ENCODE measurements at places on chromosomes 12 and 14. TPM values are rescaled to one million over a fixed set of nuclear protein-coding genes. Genes with fewer than 3 reads are reported as not detected.

- no peak for DNase-seq
- no peaks in the 10 kb centered on the region for H3K36me3 ChIP-seq
- no peak overlapping the region for H3K4me3 ChIP-seq
- peak overlapping the region; percentile 95 for H3K27ac ChIP-seq
- H3K4me1 ChIP-seq: peaks cover 79% of the 10 kb centered on the region
- no peaks in the 10 kb centered on the region for H3K27me3 ChIP-seq
Measured at GRCh38 chr12:124368421-124369032, 73.6 kb downstream of the RFLNA start.

GRCh38 chr12:69619050-69619449 is 8.3 kb upstream of the LRRC10 start:
- no peaks in the 10 kb centered on the region for H3K27me3 ChIP-seq
- H3K36me3 ChIP-seq: no peaks in the 10 kb centered on the region
- no peaks in the 10 kb centered on the region for H3K4me1 ChIP-seq
- H3K27ac ChIP-seq: no peak overlapping the region

GRCh38 chr12:51925346-51926063 is 18.2 kb downstream of the ACVRL1 start:
- H3K36me3 ChIP-seq: no peaks in the 10 kb centered on the region
- H3K4me1 ChIP-seq: peaks cover 35% of the 10 kb centered on the region
- no peak overlapping the region for H3K4me3 ChIP-seq
- H3K27ac ChIP-seq: peak overlapping the region; percentile 41
- no peaks in the 10 kb centered on the region for H3K27me3 ChIP-seq

- no peaks in the 10 kb centered on the region for H3K36me3 ChIP-seq
- peak overlapping the region; percentile 75 for H3K4me3 ChIP-seq
Measured at GRCh38 chr12:48105321-48105866, 485 bp downstream of the SENP1 start.

DNA sequence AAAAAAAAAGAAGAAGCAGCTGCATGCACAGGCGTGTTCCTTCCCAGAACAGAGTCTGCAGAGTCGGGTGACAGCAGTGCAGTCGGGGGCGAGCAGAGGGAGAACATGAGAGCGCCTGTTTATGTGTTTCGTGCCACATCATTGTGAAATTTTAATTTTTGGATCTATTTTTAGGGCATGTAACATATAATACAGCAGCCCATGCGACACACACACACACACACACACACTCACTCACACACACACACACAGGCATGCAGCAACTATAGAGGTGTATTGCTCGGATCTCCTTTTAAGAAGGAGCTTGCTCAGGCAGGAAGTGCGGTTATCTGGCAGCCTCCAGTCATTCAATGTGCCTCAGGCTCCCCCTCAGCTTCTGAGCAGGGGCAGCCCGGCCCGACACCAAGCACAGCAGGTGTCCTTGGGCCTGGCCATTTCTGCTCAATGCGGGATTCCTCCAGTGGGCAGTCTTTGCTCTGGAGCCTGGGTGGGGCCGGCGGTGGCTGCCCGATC is 71.8 kb downstream of the ZNF664 start:
- H3K27me3 ChIP-seq: no peaks in the 10 kb centered on the region
- H3K4me1 ChIP-seq: no peaks in the 10 kb centered on the region
- DNase-seq: no peak
- no peaks in the 10 kb centered on the region for H3K36me3 ChIP-seq
- H3K4me3 ChIP-seq: no peak overlapping the region
- no peak overlapping the region for H3K27ac ChIP-seq

CDKN3 gene
- total RNA-seq: 1.7 TPM

VSX2 gene
- not detected for total RNA-seq

C14orf39 gene
- 1.9 TPM for total RNA-seq

KRT6A gene
- total RNA-seq: 1.2 TPM
